ENCODE measurements at places on chromosomes 13 and 19.

DNA sequence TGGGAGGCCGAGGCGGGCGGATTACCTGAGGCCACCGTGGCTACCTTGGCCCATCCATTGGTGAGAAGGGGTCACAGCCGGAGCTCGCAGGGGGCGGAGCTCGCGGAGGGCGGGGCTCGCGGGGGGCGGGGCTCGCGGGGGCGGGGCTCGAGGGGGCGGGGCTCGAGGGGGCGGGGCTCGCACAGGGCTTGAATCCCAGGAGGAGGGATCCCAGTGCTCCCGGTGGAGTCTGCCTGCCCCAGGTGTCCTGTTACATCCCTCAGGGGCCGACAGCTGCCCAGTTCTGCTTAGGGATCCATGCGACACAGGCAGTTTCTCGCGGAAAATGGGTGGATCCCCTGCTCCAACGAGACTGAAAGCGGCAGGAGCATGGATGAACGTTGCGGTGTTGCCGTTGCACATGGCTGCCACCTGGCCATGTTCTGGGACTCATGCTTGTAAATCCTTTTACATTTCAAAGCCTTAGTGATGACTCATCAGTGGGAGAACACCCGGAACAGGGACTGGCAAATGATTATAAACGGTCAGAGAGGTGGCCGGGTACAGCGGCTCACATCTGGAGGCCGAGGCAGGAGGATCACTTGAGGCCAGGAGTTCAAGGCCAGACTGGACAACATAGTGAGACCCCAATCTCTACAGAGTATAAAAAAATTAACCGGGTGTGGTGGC is 25.1 kb downstream of the TMPRSS9 start:
- DNase-seq = peak; percentile 80

GRCh38 chr19:50794074-50794875 is 4.1 kb downstream of the ACP4 start:
- DNase-seq = no peak

DNA sequence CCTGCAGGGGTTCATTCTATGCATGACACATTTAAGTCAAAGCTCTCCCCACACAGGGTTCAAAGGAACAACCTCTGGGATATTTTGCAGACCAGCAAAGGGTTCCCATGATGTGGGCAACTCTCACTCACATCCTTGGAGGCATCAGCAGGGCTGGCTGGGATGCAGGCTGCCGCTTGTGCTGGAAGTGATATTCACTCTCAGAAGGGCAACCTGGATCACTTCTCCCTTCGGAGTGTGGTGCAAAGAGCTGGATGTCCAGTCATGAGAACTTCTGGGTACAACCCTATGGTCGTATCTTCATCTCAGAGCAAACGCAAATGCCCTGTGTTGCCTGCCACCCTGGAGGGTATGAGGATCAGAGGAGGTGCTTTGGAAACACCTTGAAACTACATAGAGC is 98.6 kb downstream of the ZDHHC20 start:
- no peak for DNase-seq

DNA sequence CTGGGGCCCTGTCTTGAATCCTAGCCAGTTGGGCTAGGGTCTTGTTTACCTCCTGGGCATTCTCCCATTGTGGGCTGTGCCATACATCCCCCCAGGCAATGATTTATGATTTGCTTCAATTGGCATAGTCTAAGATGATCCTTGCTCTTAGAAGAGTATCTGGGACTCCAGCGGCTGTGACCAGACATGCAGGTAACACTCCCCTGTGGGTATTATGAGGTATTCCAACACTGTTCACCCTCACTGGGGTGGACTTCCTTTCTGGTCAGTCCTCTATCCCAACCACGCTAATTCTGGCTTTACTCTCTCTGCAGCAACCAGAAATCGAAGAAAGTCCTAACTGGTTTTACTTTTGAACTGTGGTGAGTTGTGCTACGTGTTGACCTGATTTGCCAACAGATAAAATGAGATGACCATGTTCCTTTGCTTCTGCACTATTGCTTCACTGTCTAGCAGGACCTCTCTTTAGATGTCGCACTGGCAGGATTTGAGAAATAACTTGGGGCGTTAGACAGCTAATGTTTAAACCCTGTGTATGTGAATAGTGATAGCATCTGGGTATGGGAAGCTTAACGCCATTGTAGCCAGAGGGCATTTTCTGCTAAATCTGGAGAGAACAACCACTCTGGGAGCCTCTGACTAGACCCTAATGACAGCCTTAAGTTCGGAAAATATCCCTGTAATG is 6.7 kb upstream of the LRCH1 start:
- no peak for DNase-seq

DNA sequence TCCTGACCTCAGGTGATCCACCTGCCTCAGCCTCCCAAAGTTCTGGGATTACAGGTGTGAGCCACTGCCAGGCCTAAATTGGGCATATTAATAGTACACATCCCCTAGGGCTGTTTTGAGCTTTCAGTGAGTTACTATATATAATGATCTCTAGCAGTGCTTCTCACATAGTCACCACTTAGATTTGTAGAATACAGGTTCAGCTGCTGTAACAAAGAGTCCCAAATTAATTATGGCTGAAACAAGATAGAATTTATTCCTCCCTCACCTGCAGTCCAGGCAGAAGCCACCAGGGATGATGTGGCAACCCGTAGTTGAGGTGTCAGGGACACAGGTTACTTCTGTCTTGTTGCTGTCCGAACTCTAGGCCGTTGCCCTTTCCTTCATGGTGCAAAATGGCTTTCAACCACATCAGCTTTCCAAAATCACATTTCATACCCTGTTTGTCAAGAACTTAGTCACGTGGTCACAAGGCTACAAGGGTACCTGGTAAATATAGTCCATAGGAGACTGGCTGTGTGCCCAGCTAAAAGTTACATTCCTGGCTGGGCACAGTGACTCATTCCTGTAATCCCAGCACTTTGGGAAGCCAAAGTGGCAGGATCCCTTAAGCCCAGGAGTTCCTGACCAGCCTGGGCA is 2.9 kb downstream of the PROSER3 start:
- no peak for DNase-seq

GRCh38 chr19:16136185-16136999 is 7.1 kb upstream of the HSH2D start:
- no peak for DNase-seq

- DNase-seq = no peak
These were observed 45.5 kb downstream of the COL4A1 start for GRCh38 chr13:110261166-110262081.

GRCh38 chr19:18500799-18501198 is 21.1 kb downstream of the ELL start:
- DNase-seq = no peak
